Stimulated activated CD4-positive, alpha-beta T cell treated with anti-CD3 and anti-CD28 coated beads, Interleukin-1b, Interleukin-23, amount 100 ng/mL, for 48 hours (primary cell): ENCODE measurements at places on chromosomes 7 and 10.

DNA sequence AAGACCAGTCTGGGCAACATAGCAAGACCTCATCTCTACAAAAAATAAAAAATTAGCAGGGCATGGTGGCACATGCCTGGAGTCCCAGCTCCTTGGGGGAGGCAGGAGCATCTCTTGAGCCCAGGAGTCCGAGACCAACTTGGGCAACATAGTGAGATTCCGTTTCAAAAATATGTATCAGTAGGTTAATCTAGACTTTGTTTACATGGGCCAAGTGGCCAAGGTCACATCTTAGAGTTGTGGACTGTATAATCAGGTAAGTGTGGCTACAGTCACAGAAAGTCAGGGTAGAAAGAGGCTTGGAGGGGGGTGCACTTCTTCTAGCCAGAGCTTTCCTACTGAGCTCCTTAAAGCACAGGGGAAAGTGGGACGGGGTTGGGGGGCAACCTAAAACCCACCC, 174.4 kb downstream of the CUX1 start:
- no peak for DNase-seq

- DNase-seq, result peak; percentile 2
Observed at GRCh38 chr7:132933072-132933458, 148.8 kb downstream of the CHCHD3 start.

- DNase-seq, result no peak
Observed at GRCh38 chr10:4820804-4821401, 5.1 kb upstream of the AKR1E2 start.

DNA sequence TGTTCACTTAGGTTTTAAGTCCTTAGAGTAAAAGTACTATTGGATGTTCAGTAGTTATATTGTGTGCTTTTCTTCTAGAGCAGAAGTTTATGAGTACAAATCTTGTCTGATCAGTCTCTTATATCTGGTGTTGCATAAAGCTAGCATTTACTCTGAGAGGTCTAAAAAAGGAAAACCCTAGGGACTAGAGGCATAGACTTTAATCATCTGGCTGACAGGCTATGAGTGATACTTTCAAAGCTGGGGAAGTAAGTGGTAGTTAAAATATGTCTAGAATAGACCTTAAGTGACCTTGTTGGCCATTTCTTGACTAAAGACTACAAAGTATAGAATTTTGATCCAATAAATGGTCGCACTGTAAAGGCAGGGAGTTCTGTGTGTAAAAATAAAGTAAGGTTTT, 32.9 kb upstream of the PHYHIPL start:
- no peak for DNase-seq

- no peak for DNase-seq
Observed at GRCh38 chr7:4634166-4634565, 47.9 kb upstream of the FOXK1 start.
